ENCODE measurements at places on chromosomes 7 and 10.

GRCh38 chr7:10104292-10104691 is 869.4 kb upstream of the PHF14 start:
- DNase-seq: no peak

GRCh38 chr7:142487124-142487523 is 229.3 kb upstream of the PRSS58 start:
- no peak for DNase-seq

- no peak for DNase-seq
Observed at GRCh38 chr10:42987121-42987541, 89.7 kb upstream of the RET start.

DNA sequence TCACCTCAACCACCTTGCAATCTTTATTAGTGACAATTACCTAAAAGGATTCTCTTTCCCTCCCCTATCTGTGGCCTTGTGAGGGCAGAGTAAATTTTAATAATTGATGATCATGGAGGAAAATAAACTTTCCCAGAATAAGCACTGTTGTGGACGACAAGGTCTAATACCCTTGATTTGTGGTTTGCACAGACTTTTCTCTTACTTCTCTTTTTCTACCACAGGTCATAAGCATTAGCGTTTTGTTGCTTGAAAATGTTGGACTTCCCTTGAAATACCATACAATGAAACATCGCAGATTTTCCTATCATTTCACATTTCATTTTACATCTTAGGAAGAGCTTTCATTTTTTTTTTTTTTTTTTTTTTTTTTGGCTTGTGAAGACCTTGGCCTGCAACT is 188.1 kb upstream of the TMEM72 start:
- no peak for DNase-seq

GRCh38 chr7:128941946-128942526 is 4.3 kb downstream of the IRF5 start:
- DNase-seq: no peak

DNA sequence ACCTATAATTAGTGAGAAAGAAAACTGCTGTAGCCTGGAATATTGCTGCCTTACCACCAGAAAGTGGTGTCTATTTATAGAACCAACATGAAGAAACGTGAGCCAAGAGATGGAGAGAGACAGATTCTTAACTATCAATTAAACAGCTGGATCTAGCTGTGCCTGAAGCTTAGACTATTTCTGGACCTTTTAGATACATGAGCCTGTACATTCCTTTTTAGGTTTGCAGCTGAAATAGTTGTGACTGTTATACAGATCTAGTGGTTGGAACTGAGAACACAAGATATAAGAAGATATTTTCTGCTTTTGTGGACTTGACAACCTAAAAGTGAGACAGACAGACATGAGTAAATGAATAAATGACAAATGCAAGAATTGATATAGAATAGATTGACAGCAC is 73.4 kb downstream of the CDK14 start:
- no peak for DNase-seq

- DNase-seq: no peak
Observed at GRCh38 chr7:25313526-25313925, 85.2 kb upstream of the NPVF start.

DNA sequence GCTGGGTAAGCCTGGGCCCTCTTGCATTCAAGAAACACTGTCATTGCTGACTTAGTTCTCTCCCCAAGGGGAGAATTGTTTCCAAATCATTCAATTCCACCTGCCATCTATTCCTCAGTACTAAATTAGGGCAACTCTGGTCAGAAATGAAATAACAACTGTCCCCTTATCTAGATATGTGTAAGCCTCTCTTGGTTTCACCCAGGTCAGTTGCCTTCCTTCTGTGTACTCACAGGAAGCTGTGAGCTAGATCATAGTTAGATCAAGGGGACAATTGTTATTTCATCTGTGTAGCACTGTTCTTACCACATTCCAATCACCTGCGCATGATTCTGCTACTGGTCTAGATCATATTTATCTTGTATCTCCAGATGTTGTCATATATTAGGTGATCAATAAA is 483.0 kb upstream of the SORCS1 start:
- no peak for DNase-seq

DNA sequence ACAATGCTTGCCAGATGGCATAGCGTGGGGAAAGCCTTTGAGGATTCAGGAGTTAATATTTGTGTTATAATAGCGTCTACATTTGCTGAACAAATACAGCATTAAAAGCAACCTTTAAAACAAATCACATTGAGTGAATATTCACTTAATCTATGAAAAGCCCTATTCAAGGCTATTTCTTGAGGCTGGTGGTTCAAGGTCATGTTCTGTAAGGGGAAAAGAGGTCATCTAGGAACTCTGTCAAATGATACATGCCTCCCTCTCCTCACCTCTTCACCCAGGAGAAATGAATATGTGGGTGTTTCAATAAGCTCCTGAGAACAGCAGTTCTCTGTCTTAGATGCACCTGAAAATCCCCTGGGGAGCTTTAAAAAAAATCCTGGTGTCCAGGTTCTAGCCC is 303.0 kb downstream of the ELMO1 start:
- DNase-seq: no peak

- no peak for DNase-seq
Observed at GRCh38 chr10:103786020-103786419, 69.4 kb downstream of the SH3PXD2A start.

DNA sequence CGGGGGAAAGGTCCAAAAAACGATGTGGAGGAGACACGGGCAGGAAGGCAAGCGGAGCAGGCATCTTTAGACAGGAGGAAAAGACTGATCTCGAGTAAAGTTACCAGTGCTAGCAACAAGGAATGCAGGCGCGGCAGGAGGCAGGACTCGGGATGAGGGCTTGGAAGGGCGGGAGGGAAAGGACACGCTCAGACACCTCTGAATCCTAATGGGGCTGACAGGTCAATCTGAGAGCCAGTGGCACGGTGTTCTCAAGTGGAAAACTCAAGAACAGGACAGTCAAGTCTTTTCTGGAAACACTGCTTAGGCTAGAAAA is 155.3 kb upstream of the COBL start:
- no peak for DNase-seq

GRCh38 chr10:114362826-114363355 is 41.4 kb downstream of the AFAP1L2 start:
- no peak for DNase-seq

- DNase-seq: no peak
Observed at GRCh38 chr7:147765301-147765700, 825.3 kb upstream of the C7orf33 start.

DNA sequence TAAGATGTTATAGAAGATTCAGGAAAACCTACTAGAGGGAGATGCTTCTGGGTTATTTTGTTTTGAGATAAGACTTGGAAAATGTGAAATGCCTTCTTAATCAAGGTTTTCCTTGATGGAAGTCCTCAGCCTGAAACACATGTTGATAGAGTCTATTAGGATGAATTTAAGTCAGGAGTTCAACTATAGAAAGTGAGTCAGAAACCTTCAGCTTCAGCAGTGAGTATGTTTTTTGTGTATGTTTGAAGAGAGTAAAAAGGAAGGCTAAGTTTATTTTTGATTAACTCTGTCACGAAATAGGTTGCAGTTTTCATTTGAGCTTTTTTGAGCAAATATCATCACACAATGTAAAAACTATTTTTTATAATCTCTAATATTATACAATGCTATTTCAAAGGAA is 114.6 kb downstream of the HGF start:
- no peak for DNase-seq

Measured in activated T-helper 1 cell treated with Interleukin-2 at 50 U/mL for 16 hours (primary cell).